ENCODE measurements at places on chromosomes 4 and X. TPM values are rescaled to one million over a fixed set of nuclear protein-coding genes. Genes with fewer than 3 reads are reported as not detected.

DNA sequence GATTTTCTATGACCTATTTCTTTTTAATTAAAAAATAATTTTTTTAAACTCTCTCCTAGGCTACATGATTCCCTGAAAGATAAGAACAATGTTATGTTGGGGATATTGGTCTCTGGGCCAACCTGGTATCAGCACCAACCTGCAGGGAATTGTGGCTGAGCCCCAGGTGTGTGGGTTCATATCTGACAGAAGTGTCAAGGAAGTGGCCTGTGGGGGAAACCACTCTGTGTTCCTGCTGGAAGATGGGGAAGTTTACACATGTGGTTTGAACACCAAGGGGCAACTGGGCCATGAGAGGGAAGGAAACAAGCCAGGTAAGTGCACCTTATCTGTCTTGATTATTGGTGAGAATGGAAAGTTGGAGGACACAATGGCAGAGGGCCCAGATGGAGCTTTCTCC lies 13.5 kb downstream of the HERC3 start:
- H3K4me1 ChIP-seq: peaks cover 7% of the 10 kb centered on the region
- no peak overlapping the region for H3K27ac ChIP-seq
- no peak for DNase-seq
- H3K4me3 ChIP-seq: no peak overlapping the region
- H3K36me3 ChIP-seq: peaks cover 34% of the 10 kb centered on the region

- H3K4me1 ChIP-seq: no peaks in the 10 kb centered on the region
- DNase-seq: no peak
- H3K36me3 ChIP-seq: no peaks in the 10 kb centered on the region
- no peak overlapping the region for H3K4me3 ChIP-seq
- H3K27me3 ChIP-seq: no peaks in the 10 kb centered on the region
- no peak overlapping the region for H3K27ac ChIP-seq
Measured at GRCh38 chr4:175973027-175973923, 92.4 kb upstream of the WDR17 start.

GRCh38 chr4:150368667-150369066 lies 213.3 kb upstream of the MAB21L2 start:
- H3K27ac ChIP-seq: no peak overlapping the region
- no peaks in the 10 kb centered on the region for H3K36me3 ChIP-seq
- H3K4me3 ChIP-seq: no peak overlapping the region
- DNase-seq: no peak
- no peaks in the 10 kb centered on the region for H3K4me1 ChIP-seq

- H3K4me3 ChIP-seq: no peak overlapping the region
- H3K4me1 ChIP-seq: no peaks in the 10 kb centered on the region
- no peaks in the 10 kb centered on the region for H3K27me3 ChIP-seq
- no peaks in the 10 kb centered on the region for H3K36me3 ChIP-seq
- no peak overlapping the region for H3K27ac ChIP-seq
Measured at GRCh38 chrX:132435222-132435621, 53.6 kb downstream of the MBNL3 start.

DNA sequence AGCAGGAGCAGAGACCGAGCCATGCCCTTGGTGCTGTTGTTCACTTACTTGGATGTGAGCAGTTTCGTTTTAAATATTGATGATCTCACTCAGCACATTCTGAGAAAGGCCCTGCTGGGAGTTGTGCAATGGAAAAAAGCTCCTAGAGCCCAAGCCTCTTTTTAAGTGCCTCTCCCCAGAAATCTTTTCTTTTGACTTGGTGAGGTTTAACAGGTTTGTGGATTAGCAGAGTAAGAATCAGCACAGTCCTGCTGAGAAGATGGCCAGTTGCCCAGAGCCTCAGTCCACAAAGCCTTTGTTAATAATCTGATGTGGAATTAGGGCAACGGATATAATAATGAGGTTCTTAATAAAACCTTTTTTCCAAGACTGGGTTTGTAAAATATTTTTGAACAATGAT lies 157.5 kb upstream of the ATP6AP2 start:
- H3K27ac ChIP-seq: no peak overlapping the region
- no peak overlapping the region for H3K4me3 ChIP-seq
- H3K4me1 ChIP-seq: peaks cover 12% of the 10 kb centered on the region
- H3K36me3 ChIP-seq: no peaks in the 10 kb centered on the region
- no peak for DNase-seq

DNA sequence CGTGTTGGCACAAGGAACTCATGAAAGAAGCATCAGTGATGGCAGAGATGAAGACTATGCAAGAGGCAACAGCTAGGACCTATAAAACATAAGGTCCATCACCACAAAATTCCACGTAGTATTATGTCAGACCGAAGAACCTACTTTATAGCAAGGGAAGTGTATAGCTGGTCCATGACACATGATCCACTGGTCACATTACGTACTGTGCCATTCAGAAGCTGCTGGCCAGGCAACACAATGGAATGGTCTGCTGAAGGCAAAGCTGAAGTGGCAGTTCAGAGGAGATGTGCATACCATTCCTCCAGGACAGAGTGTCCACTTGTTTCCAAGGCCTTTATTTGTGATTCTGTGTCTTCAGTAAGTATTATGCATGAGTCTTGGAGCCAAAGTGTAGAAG lies 215.5 kb upstream of the UGT8 start:
- no peak overlapping the region for H3K4me3 ChIP-seq
- no peak for DNase-seq
- H3K27me3 ChIP-seq: no peaks in the 10 kb centered on the region
- H3K27ac ChIP-seq: no peak overlapping the region
- no peaks in the 10 kb centered on the region for H3K36me3 ChIP-seq

DNA sequence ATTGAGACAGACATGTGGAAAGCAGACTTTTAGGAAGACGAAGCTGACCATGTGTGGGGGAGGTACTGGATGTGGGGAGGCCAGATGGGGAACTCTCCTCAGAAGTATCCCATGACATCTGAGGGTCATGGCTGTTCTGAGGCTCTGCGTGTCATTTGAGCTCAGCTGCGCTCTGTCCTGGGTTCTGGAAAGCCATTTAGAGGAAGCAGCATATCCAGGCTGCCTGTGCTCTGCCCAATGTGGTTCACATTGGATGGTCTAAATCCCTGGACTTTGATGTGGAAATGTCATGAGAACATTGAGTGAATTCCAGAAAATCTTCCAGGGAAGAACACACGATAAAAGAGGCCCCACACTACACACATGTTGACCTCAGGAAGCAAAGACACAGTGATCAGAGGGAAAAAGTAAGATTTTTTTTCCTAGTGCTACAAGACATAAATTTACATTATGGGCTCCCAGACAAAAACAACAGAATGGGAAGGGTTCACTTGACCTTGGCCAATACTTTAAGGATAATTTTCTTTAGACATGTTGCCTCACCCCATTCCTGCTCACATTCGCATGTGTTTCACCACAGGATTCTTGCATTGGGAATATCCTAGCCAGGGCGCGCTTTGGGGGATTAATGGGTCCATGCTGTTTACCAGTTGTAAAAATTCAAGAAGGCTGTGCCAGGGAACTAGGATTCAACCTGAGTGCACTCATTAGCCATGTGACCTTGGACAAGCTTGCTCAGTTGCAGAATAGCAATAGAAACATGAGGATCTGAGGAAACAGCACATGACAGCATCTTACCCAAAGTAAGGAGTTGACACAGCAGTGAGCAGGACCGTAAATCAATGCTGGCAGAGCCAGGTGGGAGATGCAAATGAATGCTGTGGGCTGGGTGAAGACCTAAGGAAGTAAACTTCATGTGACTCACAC lies 73.2 kb upstream of the C1QTNF7 start:
- no peak for DNase-seq
- no peak overlapping the region for H3K4me3 ChIP-seq
- no peaks in the 10 kb centered on the region for H3K4me1 ChIP-seq
- no peaks in the 10 kb centered on the region for H3K36me3 ChIP-seq
- H3K27me3 ChIP-seq: no peaks in the 10 kb centered on the region

GRCh38 chr4:75633846-75634245 lies 3.5 kb upstream of the CDKL2 start:
- DNase-seq: no peak
- H3K36me3 ChIP-seq: no peaks in the 10 kb centered on the region
- no peak overlapping the region for H3K27ac ChIP-seq
- H3K27me3 ChIP-seq: no peaks in the 10 kb centered on the region
- H3K4me3 ChIP-seq: no peak overlapping the region

DNA sequence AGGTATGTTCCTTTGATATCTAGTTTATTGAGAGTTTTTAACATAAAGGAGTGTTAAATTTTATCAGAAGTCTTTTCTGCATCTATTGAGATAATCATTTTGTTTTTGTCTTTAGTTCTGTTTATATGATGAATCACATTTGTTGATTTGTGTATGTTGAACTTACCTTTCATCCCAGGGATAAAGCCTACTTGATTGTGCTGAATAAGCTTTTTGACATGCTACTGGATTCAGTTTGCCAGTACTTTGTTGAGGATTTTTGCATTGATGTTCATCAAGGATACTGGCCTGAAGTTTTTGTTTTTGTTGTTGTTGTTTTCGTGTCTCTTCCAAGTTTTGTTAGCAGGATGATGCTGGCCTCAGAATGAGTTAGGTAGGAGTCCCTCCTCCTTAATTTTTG lies 10.8 kb upstream of the AFM start:
- no peak for DNase-seq
- no peaks in the 10 kb centered on the region for H3K36me3 ChIP-seq
- H3K4me3 ChIP-seq: no peak overlapping the region

The TEX13D gene
- 0.32 TPM for total RNA-seq

The SLC25A14 gene
- total RNA-seq: 17.6 TPM

The FRMD7 gene
- total RNA-seq: not detected

The IQSEC2 gene
- total RNA-seq: 3.7 TPM

All from natural killer cell (primary cell).